CD4-positive, alpha-beta T cell treated with Interleukin-12 subunit alpha and Interleukin-12 subunit beta, for 1 hour (primary cell): ENCODE measurements at places on chromosomes 7 and 10.
A peak's percentile ranks its signal among the peaks of the same experiment; 100 is the strongest.

GRCh38 chr10:11448190-11448544, 163.3 kb downstream of the USP6NL start:
- no peak for DNase-seq

- DNase-seq, result no peak
Measured at GRCh38 chr7:132393789-132394261, 182.4 kb downstream of the PLXNA4 start.

DNA sequence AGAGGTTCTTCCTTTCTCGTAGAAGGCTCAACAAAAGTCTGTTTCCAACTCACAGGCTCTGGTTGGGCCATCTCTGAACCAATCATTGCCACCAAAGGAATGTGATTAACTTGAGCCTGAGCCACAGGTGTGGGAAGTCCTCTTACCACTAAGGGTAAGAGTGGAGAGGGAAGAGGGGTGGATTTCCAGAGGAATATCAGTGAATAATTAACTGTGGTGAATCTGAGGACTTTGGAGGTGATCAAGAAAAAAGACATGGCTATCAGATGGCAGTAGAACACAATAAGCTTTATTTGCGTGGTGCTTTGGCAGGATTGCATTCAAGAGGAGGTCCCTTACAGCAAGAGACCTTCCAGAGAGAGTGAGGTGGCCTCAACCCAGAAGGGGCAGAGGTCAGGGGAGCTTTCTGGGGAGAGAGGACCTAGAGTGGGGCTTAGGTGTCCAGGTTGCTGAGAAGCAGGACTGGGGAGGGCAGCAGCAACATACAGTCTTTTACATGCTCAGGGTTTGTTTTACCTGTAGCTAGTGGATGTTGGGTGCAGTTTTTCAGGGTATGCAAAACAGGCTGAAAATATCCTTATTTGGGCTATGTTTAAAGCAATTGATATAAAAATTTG, 61.4 kb downstream of the BBS9 start:
- no peak for DNase-seq

DNA sequence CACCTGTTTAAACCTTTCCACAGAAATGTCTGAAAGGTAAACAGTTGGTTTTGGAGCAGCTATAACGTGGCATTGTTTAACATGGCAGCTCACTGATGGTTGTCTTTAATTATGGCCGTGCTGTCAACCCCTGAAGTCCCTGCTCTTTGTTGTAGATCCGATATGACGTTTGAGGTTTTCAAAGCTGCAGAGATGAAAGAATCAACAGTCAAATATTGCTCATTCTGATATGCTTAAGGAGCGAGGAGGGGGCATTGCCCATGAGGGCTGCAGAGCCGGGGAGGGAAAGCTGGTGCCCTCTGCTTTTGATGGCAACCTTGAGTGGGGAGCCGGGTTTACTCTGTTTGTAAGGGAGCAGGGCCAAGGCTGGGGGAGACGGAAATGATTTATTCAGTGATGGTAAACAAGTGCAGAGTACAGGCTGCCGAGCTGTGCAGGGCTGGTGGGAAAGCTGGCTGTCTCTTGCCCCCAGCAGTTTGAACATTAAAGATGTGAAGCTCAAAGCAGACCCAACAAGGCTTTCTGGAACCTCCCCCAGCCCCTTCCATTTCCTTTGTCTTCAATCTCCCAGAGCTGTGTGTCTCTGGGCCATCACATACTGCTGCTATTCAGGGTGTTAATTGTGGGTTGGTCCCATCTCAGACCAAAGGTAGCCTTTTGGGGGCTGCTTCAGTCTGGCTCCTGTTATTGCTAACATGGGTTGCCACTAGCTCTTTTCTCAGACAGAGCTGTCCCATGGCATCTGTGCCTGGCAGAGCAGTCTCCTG, 345.5 kb downstream of the LRMDA start:
- DNase-seq, result no peak

GRCh38 chr7:142803901-142804300, 33.1 kb downstream of the PRSS2 start:
- DNase-seq, result peak; percentile 10

GRCh38 chr10:32957341-32958084, 517 bp downstream of the ITGB1 start:
- DNase-seq, result no peak

- DNase-seq, result no peak
Measured at GRCh38 chr7:34133983-34134782, 228.8 kb downstream of the BMPER start.

- DNase-seq, result no peak
Measured at GRCh38 chr10:109969760-109970346, 37.9 kb upstream of the ADD3 start.
